ENCODE measurements at places on chromosomes 5 and 9.

GRCh38 chr9:76676857-76677256 is 87.4 kb upstream of the PCA3 start:
- DNase-seq, result no peak

- DNase-seq, result no peak
Measured at GRCh38 chr5:11992518-11992917, 88.3 kb upstream of the CTNND2 start.

DNA sequence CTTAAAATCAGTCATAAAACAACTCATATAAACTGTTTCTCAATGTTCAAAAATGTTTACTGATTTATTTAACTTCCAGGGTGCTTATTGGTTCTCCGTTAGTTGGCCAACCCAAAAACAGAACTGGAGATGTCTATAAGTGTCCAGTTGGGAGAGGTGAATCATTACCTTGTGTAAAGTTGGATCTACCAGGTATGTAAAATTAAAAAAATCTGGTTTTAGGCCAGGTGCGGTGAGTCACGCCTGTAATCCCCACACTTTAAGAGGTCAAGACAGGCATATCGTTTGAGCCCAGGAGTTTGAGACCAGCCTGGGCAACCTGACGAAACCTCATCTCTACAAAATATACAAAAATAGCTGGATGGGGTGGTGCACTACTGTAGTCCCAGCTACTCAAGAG is 73.7 kb downstream of the ITGA1 start:
- no peak for DNase-seq

GRCh38 chr5:122375801-122376200 is 63.8 kb downstream of the SNCAIP start:
- no peak for DNase-seq

GRCh38 chr9:97651646-97652045 is 18.0 kb downstream of the NCBP1 start:
- no peak for DNase-seq

GRCh38 chr9:130323051-130323745 is 57.6 kb downstream of the HMCN2 start:
- no peak for DNase-seq

DNA sequence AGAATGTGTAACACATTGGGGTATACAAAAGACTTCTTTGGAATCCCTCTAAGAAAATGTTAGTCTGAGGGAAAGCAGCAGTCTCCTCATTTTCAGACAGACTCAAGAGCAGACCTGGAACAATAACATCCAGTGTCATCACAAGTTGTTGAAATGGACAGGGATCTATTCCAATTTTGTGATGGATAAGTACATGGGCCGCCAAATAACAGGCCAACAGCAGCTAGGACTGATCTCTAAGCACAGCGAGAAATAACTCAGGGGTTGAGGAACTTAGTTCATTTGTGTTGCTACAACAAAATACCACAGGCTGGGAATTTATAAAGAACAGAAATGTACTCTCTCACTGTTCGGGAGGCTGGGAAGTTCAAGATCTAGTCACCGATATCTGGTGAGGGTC is 7.6 kb upstream of the ITGA2 start:
- DNase-seq, result no peak

DNA sequence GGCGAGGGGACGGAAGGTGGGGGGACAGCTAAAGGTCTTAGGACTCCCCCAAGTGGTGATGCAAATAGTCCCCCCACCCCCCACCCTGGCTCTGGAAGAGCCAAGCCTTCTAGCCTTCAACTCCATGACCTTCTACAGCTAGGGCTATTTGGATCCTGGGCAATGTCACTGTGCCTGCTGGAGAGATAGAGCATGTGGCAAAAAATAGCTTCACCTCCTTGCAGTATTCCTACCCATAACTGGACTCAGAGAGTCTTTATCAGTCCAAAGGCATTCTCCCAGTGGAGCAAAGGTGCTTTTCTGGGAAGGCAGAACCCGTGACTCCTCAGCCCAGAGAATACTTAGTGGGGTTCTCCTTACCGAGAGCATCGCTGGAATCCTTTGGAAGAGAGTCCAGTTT is 48.9 kb upstream of the PPARGC1B start:
- DNase-seq, result no peak

DNA sequence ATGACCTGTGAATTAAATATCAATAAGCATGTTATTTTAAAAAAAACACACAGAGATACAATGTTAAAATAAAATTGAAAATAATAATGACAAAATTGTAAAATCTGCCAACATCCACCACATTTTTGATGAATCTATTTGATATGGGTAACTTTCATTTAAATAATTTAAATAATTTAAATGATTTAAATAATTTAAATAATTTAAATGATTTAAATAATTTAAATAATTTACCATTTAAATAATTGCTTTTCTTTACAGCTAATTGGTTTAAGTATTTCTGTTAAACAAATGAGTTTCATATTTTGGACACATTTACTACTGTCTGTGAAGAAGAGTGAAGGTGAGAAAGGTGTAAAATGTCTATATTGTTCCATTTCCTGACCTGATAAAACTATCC is 22.1 kb upstream of the GABRA6 start:
- no peak for DNase-seq

DNA sequence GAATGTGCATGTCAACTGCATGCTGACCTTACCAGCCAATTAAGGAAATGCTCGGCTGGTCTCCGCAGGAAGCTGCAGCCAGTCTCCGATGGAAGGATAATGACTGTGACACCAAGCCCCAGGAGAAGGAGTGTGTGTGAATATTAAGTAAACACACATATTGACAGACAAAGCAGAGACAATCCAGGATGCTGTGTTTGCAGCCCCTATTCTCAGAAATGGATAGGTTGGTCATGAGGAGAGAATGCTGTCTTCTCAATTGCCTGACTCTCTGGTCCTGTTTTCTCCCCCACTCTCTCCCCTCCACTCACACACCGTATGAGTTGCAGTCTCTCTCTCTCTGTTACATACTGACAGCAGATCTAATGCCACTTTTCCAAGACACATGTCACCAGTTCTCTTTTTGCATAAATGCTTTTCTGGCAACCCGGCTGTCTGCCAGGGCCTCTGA is 85.7 kb downstream of the EPB41L4A start:
- DNase-seq, result no peak

- DNase-seq, result no peak
Measured at GRCh38 chr5:80389580-80389979, 18.3 kb upstream of the ZFYVE16 start.

- DNase-seq, result no peak
Measured at GRCh38 chr5:68283766-68284165, 68.2 kb downstream of the PIK3R1 start.

GRCh38 chr9:71663216-71663615 is 105.1 kb downstream of the CEMIP2 start:
- no peak for DNase-seq

- no peak for DNase-seq
Measured at GRCh38 chr5:53473633-53474032, 6.8 kb upstream of the FST start.

DNA sequence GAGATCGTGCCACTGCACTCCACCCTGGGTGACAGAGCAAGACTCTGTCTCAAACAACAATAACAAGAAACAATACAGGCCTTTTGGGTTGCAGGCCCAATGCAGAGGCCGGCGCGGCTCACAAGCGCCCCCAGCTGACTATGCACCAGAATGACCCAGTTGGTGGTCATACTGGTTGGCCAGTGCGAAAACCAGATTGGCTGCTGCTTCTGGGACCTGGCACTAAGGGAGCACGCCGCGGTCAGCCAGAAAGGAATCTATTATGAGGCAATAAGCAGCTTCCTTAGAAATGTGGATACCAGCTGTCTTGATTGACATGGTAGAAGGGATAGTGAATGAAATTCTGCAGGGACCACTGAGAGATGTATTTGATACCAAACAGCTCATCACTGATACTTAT is 35.0 kb downstream of the RANBP17 start:
- DNase-seq, result no peak

DNA sequence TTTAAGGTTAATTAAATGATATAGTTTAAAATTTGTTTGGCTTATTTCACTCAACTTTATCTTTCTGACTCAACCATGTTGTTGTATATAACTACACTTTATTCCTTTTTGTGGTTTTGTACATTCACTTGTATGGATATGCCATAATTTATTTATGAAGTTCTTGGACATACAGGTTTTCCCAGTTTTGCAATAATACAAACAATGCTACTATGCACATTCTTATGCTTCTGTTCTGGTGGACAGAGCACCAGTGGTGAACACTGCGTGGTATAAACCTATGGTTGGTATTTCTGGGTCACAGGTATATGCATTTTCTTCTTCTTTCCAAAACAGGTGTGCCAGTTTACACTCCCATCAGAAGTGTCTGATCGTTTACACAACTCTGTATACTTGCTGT is 35.7 kb upstream of the TRIM14 start:
- DNase-seq, result no peak

- DNase-seq, result peak; percentile 81
Measured at GRCh38 chr5:56829137-56829908, 14.0 kb downstream of the MAP3K1 start.

- no peak for DNase-seq
Measured at GRCh38 chr9:119240546-119240945, 128.7 kb downstream of the BRINP1 start.

DNA sequence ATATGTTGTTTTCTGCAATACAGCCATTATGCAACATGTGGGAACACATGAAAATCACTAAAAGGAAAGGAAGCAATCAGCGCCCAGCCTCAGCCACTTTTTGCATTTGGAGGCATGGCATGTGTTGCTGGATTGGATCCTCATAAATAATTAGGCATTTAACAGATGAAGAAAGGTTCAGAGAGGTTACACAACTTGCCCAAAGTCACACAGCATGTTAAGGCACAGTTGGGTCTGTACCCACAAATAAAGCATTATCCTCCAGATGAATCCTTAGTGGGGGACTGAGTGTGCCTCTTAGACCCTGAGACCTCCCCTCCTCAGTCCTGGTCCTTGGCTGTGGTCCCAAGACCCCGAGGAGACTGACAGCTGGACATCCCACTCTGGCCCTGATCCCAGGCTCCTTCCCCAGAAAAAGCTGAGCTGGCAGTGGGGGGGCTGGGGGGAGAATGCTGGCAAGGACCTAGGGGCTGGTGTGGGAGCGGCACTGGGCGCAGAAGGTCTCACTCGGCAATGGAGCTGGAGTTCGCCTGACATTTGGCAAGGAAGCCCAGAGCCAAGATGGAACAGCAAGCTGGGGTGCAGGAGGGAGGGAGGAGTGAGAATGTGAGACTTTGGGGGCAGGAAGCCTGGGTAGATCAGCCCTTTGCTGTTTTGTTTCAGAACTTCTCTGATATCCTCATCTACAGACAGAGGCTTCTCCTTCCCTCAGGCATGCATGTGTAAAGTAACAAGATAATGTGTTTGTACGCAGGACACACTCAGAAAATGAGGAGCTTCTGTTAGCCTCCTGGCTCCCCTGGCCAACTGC is 6.9 kb upstream of the AKNA start:
- no peak for DNase-seq

GRCh38 chr5:168793841-168794837 is 215.0 kb upstream of the PANK3 start:
- DNase-seq, result no peak

GRCh38 chr9:126682113-126682810 is 68.5 kb downstream of the LMX1B start:
- DNase-seq, result no peak

- no peak for DNase-seq
Measured at GRCh38 chr9:106481013-106481609, 381.9 kb upstream of the ZNF462 start.
